ENCODE measurements at places on chromosomes 11 and 22. TPM values are rescaled to one million over a fixed set of nuclear protein-coding genes. Genes with fewer than 3 reads are reported as not detected.

DNA sequence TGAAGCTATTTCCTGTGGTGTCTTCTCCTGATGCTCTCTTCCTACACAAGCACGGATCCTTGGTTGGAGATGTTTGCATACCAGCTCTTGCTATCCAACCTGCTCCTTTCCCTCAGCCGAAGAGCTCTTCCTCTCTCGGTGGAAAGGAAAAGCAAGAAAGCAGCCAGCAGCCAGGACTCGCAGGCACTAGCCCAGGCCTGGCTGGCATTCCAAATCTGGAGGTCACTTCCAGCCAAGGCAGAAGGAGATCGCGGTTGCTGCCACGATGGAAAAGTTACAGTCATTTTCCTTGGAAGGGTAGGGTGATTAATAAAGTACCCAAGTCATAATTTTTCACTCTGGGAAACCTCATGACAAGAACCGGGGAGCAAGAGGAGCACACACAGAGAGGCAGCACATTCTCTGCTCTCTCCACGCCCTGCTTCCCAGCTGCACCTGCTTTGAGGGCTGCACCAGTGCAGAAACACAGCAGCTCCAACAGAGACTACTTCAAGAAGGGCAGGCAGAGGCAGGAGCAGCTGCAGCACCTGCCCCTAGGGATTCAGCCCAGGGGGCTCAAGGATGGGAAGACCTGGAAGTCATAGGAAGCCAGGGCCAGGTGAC is 399.3 kb downstream of the CADM1 start:
- no peak overlapping the region for H3K4me3 ChIP-seq
- H3K27me3 ChIP-seq = no peaks in the 10 kb centered on the region
- DNase-seq = no peak

GRCh38 chr11:103157542-103157941 is 48.3 kb downstream of the DYNC2H1 start:
- H3K27ac ChIP-seq = no peak overlapping the region
- DNase-seq = no peak
- no peak overlapping the region for H3K4me3 ChIP-seq
- H3K4me1 ChIP-seq = no peaks in the 10 kb centered on the region
- peaks cover 25% of the 10 kb centered on the region for H3K36me3 ChIP-seq

DNA sequence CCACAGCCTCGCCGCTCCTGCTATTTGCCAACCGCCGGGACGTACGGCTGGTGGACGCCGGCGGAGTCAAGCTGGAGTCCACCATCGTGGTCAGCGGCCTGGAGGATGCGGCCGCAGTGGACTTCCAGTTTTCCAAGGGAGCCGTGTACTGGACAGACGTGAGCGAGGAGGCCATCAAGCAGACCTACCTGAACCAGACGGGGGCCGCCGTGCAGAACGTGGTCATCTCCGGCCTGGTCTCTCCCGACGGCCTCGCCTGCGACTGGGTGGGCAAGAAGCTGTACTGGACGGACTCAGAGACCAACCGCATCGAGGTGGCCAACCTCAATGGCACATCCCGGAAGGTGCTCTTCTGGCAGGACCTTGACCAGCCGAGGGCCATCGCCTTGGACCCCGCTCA is 35.5 kb downstream of the LRP5 start:
- H3K4me3 ChIP-seq = no peak overlapping the region
- H3K36me3 ChIP-seq = no peaks in the 10 kb centered on the region
- DNase-seq = no peak
- peaks cover 22% of the 10 kb centered on the region for H3K4me1 ChIP-seq

DNA sequence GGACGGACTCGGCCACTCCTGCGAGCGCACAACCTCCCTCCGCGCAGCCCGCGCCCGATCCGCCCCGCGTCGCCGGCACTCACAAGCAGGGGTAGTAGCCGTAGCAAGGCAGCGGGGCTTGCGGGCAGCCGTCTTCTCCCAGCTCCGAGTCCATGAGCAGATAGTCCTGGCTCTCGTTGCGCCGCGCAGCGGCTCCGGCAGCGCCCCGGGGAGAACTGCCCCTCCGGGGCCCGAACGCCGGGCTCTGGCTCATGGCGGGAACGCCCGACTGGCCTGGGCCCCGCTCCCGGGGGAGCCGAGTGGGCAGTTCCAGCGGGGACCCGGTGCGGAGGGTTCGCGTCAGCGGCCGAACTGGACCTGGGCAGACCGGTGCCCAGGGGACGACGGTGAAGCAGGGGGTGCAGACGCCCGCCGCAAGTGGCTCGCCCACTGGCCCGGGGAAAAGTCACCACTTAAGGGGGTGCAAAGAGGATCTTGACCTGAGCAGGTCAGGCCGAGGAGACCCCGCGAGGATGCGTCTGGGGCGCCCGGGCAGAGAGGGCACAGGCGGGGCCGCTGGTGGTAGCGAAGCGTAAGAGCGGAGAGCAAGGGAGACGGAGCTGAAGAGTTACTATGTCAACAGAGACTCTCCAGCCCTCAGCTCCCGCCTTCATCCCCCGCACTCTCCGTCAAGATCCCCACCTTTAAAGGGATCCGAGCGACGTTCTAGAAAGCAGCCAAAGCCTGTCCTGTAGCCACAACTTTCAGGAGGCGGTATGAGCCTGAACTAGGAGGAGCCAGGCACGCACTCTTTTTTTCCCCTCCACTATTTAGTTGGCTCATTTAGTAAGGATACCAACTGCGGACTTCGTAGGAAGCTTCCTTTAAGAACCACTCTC is at the start of gene TRPC6:
Gene TRPC6, minus strand, starts transcription at position 757 of the 878 bp plus-strand sequence. Its CDS starts 504 bp downstream, at position 253.
- H3K27me3 ChIP-seq = peaks cover 9% of the 10 kb centered on the region
- peak within 1 kb of the TSS; percentile 74 for H3K27ac ChIP-seq
- DNase-seq = peak; percentile 87
- H3K4me3 ChIP-seq = peak within 1 kb of the TSS; percentile 60
- no peaks in the 10 kb centered on the region for H3K36me3 ChIP-seq

DNA sequence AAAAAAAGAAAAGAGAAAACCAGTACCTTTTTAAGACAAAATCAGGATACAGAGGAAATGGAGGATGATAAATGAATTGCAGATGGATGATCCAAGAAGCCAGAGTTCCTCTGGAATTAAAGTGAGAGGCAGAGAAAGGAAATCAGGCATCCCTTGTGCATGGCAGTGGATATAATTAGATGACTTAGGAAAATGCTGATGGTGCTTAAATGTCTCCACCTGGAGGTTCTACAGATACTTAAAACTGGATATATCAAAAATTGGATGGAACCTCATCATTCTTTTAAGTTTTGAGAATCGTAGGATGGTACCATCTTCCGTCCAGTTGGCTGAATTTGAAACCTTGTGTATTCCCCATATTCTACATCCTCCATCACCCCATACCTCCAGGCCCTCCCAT is 1040.0 kb downstream of the NTM start:
- H3K27ac ChIP-seq = no peak overlapping the region
- H3K4me1 ChIP-seq = no peaks in the 10 kb centered on the region
- no peak overlapping the region for H3K4me3 ChIP-seq
- DNase-seq = no peak
- no peaks in the 10 kb centered on the region for H3K36me3 ChIP-seq

GRCh38 chr11:128860571-128861361 is 6.3 kb downstream of the KCNJ1 start:
- H3K27me3 ChIP-seq = no peaks in the 10 kb centered on the region
- no peak overlapping the region for H3K4me3 ChIP-seq
- peaks cover 7% of the 10 kb centered on the region for H3K4me1 ChIP-seq
- DNase-seq = no peak
- no peaks in the 10 kb centered on the region for H3K36me3 ChIP-seq

DNA sequence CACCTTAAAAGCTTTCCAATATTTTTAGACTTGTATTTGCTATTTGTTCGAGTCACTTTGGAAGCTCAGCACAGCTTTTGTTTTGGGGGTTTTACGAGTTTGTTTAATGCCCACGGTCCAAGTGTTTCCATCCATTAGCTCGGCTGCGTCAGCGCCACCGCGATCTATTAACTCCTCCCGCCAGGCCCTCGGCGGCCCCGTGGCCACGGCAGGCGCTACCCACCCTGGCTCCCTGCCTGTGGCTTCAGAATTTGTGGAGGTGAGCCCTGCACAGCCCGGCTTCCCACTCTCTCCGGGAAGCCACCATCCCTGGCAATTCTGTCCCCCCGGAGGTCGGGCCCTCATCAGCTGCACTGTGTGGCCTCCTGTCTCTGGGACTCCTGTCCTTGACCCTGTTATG is 648.5 kb downstream of the BRD1 start:
- H3K4me1 ChIP-seq = no peaks in the 10 kb centered on the region
- H3K4me3 ChIP-seq = no peak overlapping the region
- H3K27ac ChIP-seq = no peak overlapping the region
- no peak for DNase-seq

- no peak overlapping the region for H3K4me3 ChIP-seq
- H3K27ac ChIP-seq = no peak overlapping the region
- no peak for DNase-seq
- no peaks in the 10 kb centered on the region for H3K36me3 ChIP-seq
These were observed 39.6 kb downstream of the LRRC4C start for GRCh38 chr11:41419901-41420300.

- DNase-seq = no peak
- H3K4me1 ChIP-seq = peaks cover 12% of the 10 kb centered on the region
- no peaks in the 10 kb centered on the region for H3K27me3 ChIP-seq
- no peak overlapping the region for H3K4me3 ChIP-seq
These were observed 67.7 kb downstream of the TBC1D22A start for GRCh38 chr22:46829941-46830715.

- H3K4me3 ChIP-seq = no peak overlapping the region
- no peaks in the 10 kb centered on the region for H3K4me1 ChIP-seq
- no peaks in the 10 kb centered on the region for H3K36me3 ChIP-seq
- no peak overlapping the region for H3K27ac ChIP-seq
These were observed 43.6 kb downstream of the MRE11 start for GRCh38 chr11:94450048-94450447.

- no peaks in the 10 kb centered on the region for H3K4me1 ChIP-seq
- H3K27me3 ChIP-seq = no peaks in the 10 kb centered on the region
- H3K27ac ChIP-seq = no peak overlapping the region
- no peak overlapping the region for H3K4me3 ChIP-seq
- DNase-seq = no peak
These were observed 9.7 kb downstream of the RPS6KA4 start for GRCh38 chr11:64368673-64369074.

DNA sequence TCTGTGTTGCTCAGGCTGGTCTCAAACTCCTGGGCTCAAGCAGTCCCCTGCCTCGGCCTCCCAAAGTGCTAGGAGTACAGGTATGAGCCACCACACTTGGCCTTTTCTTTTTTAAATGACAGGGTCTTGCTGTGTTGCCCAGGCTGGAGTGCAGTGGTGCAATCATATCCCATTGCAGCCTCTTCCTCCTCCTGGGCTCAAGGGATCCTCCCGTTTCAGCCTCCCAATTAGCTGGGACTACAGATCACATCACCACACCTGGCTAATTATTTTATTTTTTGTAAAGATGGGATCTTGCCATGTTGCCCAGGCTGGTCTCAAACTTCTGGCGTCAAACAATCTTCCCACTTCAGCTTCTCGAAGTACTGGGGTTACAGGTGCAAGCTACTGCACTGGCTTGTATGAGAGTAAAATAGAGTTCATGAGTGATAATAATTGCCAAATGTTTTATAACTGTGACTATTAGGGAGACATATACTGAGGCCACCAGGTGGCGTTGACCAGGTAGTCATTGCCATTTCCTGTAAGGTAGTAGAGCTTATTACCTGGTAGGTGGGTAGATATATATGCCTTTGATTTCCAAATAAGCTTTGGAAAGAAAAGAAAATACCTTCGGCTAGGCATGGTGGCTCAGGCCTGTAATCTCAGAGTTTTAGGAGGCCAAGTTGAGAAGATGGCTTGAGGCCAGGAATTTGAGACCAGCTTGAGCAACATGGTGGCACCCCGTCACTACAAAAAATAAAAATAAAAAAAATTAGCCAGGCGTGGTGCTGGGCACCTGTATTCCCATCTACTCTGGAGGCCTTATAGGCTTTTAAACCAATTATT is 5.4 kb downstream of the FDX1 start:
- H3K27me3 ChIP-seq = no peaks in the 10 kb centered on the region
- DNase-seq = peak; percentile 38
- H3K4me3 ChIP-seq = no peak overlapping the region
- H3K36me3 ChIP-seq = no peaks in the 10 kb centered on the region
- peaks cover 27% of the 10 kb centered on the region for H3K4me1 ChIP-seq

Gene OOSP3
- not detected for total RNA-seq

Gene KRTAP5-1
- total RNA-seq = not detected

Gene SYNGR1
- 2.0 TPM for total RNA-seq

All from upper lobe of left lung (tissue), 6 donors.